Kidney capillary endothelial cell (primary cell): ENCODE measurements at places on chromosomes 6 and 20.

GRCh38 chr6:118896339-118897136, 2.6 kb downstream of the ASF1A start:
- peak; percentile 85 for DNase-seq

GRCh38 chr6:32082935-32083334, 26.2 kb downstream of the TNXB start:
- no peak for DNase-seq

GRCh38 chr6:2460216-2460745, 214.9 kb upstream of the GMDS start:
- no peak for DNase-seq

DNA sequence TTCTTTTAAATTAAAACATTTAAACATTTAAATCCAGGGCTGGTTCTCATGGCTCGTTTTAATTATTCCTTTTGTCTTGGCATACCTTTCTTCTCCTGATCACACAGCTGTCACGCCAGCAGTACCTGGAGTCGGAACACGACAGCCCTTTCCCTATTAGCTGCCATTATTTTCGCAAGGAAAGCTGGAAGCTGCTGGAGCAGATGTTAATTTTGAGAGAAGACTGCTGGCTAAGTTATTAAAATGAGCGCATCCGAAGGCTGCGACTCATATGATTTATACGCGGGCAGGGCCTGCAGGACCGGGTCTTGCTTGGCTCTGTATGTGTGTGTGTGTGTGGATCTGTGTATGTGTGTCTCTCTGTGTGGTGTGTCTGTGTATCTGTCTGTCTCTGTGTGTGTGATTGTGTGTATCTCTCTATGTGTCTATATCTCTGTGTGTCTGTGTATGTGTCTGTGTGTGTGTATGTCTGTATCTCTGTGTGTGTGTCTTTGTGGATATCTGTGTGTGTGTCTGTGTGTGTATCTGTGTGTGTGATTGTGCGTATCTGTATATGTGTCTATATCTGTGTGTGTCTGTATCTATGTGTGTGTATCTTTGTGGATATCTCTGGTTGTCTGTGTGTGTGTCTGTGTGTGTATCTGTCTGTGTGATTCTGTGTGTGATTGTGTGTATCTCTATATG, 191.5 kb downstream of the CDH4 start:
- no peak for DNase-seq

GRCh38 chr20:46040902-46041535, 12.0 kb downstream of the SLC12A5 start:
- DNase-seq: peak; percentile 45

DNA sequence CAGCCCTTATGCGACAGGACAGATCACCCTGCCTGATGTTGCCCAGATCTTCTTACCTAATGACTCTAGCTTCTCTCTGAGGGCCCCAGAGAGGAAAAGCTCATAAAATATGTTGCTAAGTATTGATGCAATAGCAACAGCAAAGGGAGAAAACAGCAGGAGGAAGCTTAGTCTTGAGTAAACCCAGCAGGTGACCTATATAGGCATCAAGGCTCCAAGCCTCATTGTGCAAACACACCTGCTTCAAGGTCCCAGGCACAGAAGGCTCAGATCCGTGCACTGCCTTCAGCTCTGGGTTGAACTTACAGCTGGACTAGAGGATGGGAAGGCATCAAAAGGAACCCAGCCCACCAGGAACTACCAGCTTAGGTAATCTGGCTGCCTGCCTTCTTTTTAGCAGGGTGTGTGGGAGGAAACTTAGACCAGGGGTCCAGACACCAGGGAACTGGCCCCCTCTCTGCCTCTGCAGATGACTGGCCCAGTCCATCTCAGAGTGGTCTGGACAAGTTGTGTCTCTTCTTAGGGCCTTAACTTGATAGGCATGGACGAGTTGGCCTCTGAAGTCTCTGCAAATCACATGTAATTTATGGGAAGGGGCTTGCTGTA, 34.4 kb downstream of the TGM3 start:
- no peak for DNase-seq

- DNase-seq: no peak
These were observed 63.9 kb upstream of the MOCS1 start for GRCh38 chr6:39998126-39998525.

DNA sequence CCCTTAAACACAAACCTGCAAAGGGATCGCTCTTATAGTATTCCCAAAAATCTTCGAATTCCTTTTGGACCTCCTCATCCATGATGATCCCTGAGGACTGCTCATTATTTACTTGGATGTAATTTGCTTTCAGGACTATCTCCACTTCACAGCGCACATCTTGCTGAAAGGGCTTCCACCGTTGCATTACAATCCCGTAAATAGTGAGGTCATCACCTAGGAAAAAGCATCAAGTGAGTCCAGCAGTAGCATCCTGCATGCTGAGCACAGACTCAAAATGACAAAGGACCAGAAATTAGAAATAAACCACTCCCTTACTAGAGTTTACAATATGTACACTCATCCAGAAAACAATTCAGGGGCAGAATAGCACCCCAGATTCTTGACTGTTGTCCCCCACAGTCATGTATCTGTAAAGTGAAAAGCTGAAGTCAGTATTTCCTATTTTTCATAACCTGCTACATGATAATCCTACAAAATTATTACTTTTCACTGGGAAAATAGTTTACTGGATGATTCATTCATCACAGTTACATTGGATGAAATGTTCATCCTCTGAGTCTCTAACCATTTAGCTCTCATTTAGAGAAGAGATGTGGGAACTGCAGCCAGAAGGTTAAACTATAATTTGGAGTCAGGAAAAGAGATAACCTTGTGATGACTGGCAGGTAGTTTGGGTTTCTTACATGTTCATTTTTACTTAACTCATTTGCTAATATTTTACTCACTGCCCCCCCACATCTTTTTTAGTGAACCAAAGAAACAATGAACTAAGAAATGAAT, 17.2 kb downstream of the MCM9 start:
- DNase-seq: no peak
